ENCODE measurements at places on chromosomes 2 and 18. TPM values are rescaled to one million over a fixed set of nuclear protein-coding genes. Genes with fewer than 3 reads are reported as not detected.

Gene MPPE1
- 25.3 TPM for polyA plus RNA-seq

Gene COMMD1
- polyA plus RNA-seq, result 52.3 TPM

- no peak for DNase-seq
These were observed 219.0 kb upstream of the HS6ST1 start for GRCh38 chr2:128537646-128538045.

GRCh38 chr18:12492907-12493306 is 85.2 kb downstream of the PRELID3A start:
- DNase-seq, result no peak

DNA sequence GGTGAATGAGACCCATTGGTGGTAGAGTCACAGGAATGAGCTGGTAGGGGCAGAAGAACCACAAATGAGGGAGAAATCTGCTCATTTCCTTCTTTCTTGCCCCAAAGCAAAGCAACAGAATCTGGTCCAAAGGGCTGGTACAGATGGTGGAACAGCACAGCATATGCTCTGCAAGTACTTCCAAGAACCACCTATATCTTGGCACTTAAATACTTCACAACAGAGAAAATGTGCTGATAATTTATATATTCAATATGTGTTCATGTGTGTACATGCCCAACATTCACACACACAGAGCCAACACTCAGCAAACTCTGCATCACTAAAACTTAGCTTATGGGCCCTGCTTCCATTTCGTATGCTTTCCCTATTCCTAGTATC is 884.4 kb upstream of the KLHL29 start:
- DNase-seq, result no peak

All from muscle of arm (tissue), 14 donors.